Bronchus fibroblast of lung (primary cell): ENCODE measurements at places on chromosomes 16 and 17. TPM values are rescaled to one million over a fixed set of nuclear protein-coding genes. Genes with fewer than 3 reads are reported as not detected.

PPP1R27 gene
- not detected in 2 replicates for total RNA-seq

TEKT1 gene
- not detected in 2 replicates for total RNA-seq

C16orf74 gene
- 6.1 and 9.2 TPM in 2 replicates for total RNA-seq

PRSS22 gene
- total RNA-seq: not detected in 2 replicates

C16orf86 gene
- 3.5 and 4.9 TPM in 2 replicates for total RNA-seq

MYH8 gene
- total RNA-seq: not detected in 2 replicates

CCL7 gene
- not detected in 2 replicates for total RNA-seq

TMEM235 gene
- total RNA-seq: not detected in 2 replicates

SLC5A11 gene
- not detected in 2 replicates for total RNA-seq

ZSWIM7 gene
- 12.4 and 14.0 TPM in 2 replicates for total RNA-seq

FBXO39 gene
- under 0.01 and 0.34 TPM in 2 replicates for total RNA-seq

CLEC18A gene
- total RNA-seq: 0.17 TPM in 1 of 2 replicates, not detected in the other

ANKRD40CL gene
- total RNA-seq: not detected in 2 replicates

KRTAP1-5 gene
- 0.50 and 0.59 TPM in 2 replicates for total RNA-seq

ZFP3 gene
- total RNA-seq: 0.67 and 0.89 TPM in 2 replicates

XAF1 gene
- 0.59 and 1.5 TPM in 2 replicates for total RNA-seq

ARHGAP44 gene
- total RNA-seq: 0.74 and 0.84 TPM in 2 replicates

NEUROD2 gene
- total RNA-seq: not detected in 2 replicates

YPEL2 gene
- total RNA-seq: 1.3 and 1.5 TPM in 2 replicates

CYB5D1 gene
- total RNA-seq: 4.9 and 5.2 TPM in 2 replicates

ABCA6 gene
- 0.74 and 0.84 TPM in 2 replicates for total RNA-seq

SOX8 gene
- 0.15 TPM in 1 of 2 replicates, not detected in the other for total RNA-seq

LDHD gene
- total RNA-seq: 0.34 and 0.45 TPM in 2 replicates

SRCIN1 gene
- total RNA-seq: 0.15 TPM in 1 of 2 replicates, not detected in the other

CMTM4 gene
- 5.6 and 7.2 TPM in 2 replicates for total RNA-seq

ZP2 gene
- not detected in 2 replicates for total RNA-seq

CCDC144A gene
- total RNA-seq: 0.45 and 0.84 TPM in 2 replicates

EXOC3L1 gene
- not detected in 2 replicates for total RNA-seq

ASIC2 gene
- total RNA-seq: 0.34 and 0.45 TPM in 2 replicates

MPP2 gene
- total RNA-seq: 1.6 and 2.9 TPM in 2 replicates

HIC1 gene
- 26.4 and 28.1 TPM in 2 replicates for total RNA-seq

ABCA9 gene
- under 0.01 TPM in 1 of 2 replicates, not detected in the other for total RNA-seq

ZNHIT3 gene
- 34.6 and 36.8 TPM in 2 replicates for total RNA-seq

CDH15 gene
- 0.30 TPM in 1 of 2 replicates, not detected in the other for total RNA-seq

UBE2Z gene
- 66.2 and 70.6 TPM in 2 replicates for total RNA-seq

ASPHD1 gene
- total RNA-seq: 2.9 and 4.8 TPM in 2 replicates

KRT14 gene
- not detected in 2 replicates for total RNA-seq

PRR15L gene
- not detected in 2 replicates for total RNA-seq

FOXF1 gene
- 23.9 and 25.4 TPM in 2 replicates for total RNA-seq

SSH2 gene
- 5.4 and 6.2 TPM in 2 replicates for total RNA-seq

NUDT7 gene
- total RNA-seq: 8.7 and 11.1 TPM in 2 replicates

CD300H gene
- total RNA-seq: not detected in 2 replicates

GOSR1 gene
- total RNA-seq: 23.2 and 28.5 TPM in 2 replicates

SUZ12 gene
- 7.4 and 9.8 TPM in 2 replicates for total RNA-seq

MYO15A gene
- total RNA-seq: 0.59 and 2.4 TPM in 2 replicates

KRT24 gene
- not detected in 2 replicates for total RNA-seq

TBC1D3G gene
- total RNA-seq: not detected in 2 replicates

CYBA gene
- total RNA-seq: 218 and 230 TPM in 2 replicates

ADCY7 gene
- 18.3 and 23.5 TPM in 2 replicates for total RNA-seq
